ENCODE measurements at places on chromosomes 2 and 18. TPM values are rescaled to one million over a fixed set of nuclear protein-coding genes. Genes with fewer than 3 reads are reported as not detected.

The NFU1 gene
- total RNA-seq, result 26.2 TPM

The ZNF532 gene
- total RNA-seq, result 31.2 TPM

GRCh38 chr18:49597157-49597931 lies 35.5 kb downstream of the LIPG start:
- DNase-seq, result no peak

GRCh38 chr2:72097276-72097675 lies 50.4 kb downstream of the CYP26B1 start:
- DNase-seq, result no peak

GRCh38 chr2:223060201-223060825 lies 8.3 kb downstream of the KCNE4 start:
- DNase-seq, result no peak

DNA sequence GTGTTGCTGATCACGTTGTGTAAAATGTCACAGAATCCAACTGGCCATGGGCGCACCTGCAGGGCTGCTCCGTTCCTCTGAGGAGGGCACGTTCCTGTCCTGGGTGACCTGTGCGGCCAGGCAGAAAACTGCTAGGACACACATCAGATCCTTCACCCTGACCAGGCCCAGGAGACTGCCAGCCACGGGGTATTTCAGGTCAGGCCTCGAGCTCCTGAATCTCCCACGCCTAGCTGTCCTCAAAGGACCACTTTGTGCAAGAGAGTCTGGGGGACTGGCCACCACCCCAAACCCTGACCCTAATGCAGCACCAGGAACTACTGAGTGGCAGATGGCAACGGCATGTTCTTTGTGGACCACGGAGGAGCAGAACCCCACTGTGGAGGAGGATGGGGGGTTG lies 11.1 kb downstream of the PRLH start:
- no peak for DNase-seq

DNA sequence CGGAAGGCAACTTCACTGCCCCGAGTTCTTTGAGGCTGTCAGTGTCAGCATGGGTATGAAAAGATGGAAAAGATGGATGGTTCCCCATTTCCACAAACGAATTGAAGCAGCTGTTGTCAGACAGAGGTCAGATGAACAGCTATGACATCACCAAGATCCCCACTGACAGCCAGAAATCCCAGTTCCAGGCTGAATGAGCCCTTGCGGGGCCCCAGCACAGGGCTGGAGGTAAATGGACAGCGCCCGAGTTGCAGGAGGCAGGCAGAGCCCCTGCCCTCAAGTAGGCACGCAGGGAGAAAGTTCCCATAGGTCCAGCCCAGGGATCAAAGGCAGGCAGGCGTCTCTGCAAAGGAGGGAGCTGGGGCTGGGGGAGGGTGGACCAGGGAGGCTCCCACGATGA lies 169.5 kb upstream of the AGAP1 start:
- DNase-seq, result no peak

GRCh38 chr2:238856713-238857567 lies 9.1 kb downstream of the TWIST2 start:
- no peak for DNase-seq

- DNase-seq, result no peak
These were observed 681.5 kb upstream of the FAM98A start for GRCh38 chr2:34280606-34281005.

- DNase-seq, result no peak
These were observed 58.1 kb upstream of the RALBP1 start for GRCh38 chr18:9417073-9417851.

Data from esophagus squamous epithelium (tissue), 5 donors.